ENCODE measurements at places on chromosomes 4 and X. TPM values are rescaled to one million over a fixed set of nuclear protein-coding genes. Genes with fewer than 3 reads are reported as not detected.

RPA4 gene
- 3.4 TPM for total RNA-seq

CNGA1 gene
- 6.7 TPM for total RNA-seq

XKRX gene
- 4.3 TPM for total RNA-seq

NDP gene
- total RNA-seq = not detected

NUP62CL gene
- total RNA-seq = 2.9 TPM

BMX gene
- total RNA-seq = 8.7 TPM

Measured in umbilical cord (tissue), 2 donors.